Activated CD4-positive, alpha-beta T cell treated with anti-CD3 and anti-CD28 coated beads, Interleukin-2, amount 50 U/mL, for 4 hours (primary cell): ENCODE measurements at places on chromosomes 11 and 22.

DNA sequence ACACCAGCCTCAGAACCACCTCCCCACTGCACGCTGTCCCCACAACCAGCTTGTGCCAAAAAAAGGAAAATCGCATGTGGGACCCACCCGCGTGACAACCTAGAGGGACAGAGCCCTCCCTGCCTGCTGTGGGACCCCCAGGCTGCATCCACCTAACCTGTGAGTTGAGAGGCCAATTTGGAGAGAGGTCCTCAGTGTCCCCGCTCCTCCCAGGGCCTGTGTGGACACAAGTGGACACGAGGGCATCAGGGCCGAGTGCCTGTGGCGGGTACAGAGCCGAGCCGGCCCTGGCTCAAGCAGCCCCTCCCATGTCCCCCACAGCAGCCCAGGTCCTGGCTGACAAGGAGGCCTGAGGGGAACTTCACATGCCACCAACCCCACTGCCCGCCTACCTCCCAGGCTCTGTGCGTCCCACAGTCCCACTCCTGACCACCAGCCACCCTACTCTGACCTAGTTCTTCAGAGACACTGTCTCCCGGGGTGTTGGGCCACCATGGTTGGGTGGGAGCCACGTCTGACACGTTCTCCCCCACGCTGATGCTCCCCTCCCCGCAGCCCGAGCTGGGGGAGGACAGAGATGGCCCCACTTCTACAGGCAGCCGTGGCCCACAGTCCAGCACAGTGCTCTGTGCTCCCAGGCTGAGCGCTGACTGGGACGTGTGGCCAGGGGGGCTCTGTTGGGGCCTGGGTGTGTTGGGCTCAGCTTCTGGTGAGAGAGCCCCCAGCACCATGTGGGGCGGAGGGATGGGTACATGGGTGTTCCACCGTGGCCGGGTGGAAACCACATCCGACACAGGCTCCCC is 19.2 kb downstream of the SELENOO start:
- DNase-seq = no peak

- DNase-seq = no peak
These were observed 1.9 kb upstream of the ATL3 start for GRCh38 chr11:63672936-63673539.

DNA sequence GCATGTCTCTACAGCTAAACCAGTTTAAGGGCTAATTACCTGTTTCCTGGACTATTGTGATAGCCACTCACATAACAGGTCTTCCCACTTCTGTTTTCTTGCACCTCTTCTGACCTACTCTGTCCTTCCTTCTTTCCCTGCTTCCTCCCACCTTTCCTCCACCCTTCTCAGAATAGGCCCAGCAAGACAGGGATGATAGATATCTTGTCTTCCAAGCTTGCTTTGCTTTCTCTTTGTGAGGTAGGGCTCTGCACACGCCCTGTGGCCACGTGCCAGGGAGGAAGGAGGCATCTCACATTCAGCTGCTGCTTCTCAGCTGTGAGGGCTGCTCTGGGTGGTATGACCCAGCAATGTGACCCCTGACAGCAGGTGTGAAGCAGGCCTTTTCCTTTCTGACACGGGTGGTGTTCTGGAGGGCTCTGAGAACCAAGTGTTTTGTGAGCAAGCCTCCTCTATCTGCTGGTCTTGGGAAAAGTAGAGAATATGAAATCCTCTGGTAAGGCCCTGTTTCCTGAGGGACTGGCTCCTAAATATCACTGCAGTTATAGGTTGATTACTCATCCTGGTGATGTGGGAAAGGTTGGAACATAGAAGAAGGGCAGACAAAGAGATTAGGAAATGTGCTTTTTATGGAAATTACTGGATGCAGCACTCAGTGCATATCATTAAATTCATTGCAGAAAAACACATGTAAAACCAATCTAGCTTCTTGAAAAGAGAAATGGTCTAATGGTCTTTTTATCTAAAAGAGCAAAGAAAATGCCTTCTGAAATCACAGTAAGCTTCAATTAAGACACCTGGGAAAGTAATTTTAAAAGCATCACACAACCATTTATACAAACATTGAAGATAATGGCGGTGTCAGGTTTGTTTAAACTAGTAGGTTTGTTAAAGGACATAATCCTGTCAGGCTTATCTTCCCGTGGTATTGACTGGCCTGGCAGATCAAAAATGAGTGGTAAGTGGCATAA is 8.5 kb downstream of the AMOTL1 start:
- DNase-seq = no peak

DNA sequence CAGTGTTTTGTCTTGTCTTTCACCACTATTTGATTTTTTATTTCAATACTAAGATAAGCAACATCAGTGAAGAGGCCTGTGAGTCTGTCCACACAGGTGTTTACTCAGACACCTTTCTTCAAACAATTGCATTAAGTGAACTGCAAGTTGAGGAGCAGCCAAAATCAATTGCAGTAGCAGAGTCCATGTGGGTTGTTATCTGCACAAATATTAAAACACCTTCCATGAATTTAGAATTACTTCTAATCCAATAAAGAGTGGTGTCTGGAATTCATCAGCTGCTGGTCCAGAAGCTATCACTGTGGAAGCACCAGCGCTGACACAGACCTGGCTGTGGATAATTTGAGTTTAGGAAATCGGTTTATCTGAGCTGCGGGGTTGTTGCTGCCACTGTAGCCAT is 83.5 kb upstream of the FAT3 start:
- DNase-seq = no peak

GRCh38 chr11:64333556-64333955 is 6.4 kb upstream of the CCDC88B start:
- no peak for DNase-seq

GRCh38 chr11:8685820-8686219 is 3.2 kb downstream of the RPL27A start:
- no peak for DNase-seq

DNA sequence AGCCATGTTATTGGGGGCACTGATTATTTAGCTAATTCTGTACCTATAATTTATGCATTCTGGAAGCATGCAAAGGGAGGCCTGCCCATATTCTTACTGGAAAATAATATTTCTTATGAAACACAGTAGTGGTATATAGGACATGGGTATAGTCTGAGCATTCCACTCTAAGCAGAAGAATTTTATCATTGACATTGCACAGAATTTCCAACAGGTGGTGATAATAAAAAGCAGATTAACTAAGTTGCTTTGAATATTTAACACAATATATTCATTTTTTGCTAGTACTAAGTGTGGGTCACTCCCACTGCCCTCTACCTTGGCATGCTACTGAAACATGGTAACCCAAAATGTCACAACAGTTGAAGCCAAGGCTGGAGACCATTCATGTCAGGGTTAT is 728.8 kb upstream of the FAT3 start:
- no peak for DNase-seq

GRCh38 chr11:134742956-134743819 is 331.1 kb upstream of the B3GAT1 start:
- no peak for DNase-seq

GRCh38 chr11:29018631-29019030 is 910.4 kb downstream of the METTL15 start:
- no peak for DNase-seq

GRCh38 chr11:128726458-128727139 is 32.7 kb downstream of the FLI1 start:
- DNase-seq = no peak

DNA sequence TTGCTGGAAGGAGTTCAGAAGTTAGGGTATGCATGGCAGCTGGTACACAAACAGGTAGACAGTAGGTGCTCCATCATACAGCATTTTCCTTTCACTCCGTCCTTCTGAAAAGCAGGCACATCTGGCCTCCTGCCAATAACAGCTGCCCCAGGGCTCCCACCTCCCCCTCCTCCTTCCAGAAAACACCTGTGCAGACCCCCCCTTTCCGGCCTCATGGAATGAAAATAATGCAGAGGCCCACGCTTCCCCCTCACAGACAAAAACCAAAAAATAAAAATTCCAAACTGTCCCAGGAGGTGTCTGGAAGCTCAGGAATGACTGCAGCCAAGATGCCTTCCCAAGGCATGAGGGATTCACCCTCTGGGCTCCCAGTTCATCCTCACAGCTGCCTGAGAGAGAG is 185.5 kb downstream of the MN1 start:
- DNase-seq = no peak

GRCh38 chr22:23504516-23504915 is 75.6 kb downstream of the IGLL1 start:
- no peak for DNase-seq

DNA sequence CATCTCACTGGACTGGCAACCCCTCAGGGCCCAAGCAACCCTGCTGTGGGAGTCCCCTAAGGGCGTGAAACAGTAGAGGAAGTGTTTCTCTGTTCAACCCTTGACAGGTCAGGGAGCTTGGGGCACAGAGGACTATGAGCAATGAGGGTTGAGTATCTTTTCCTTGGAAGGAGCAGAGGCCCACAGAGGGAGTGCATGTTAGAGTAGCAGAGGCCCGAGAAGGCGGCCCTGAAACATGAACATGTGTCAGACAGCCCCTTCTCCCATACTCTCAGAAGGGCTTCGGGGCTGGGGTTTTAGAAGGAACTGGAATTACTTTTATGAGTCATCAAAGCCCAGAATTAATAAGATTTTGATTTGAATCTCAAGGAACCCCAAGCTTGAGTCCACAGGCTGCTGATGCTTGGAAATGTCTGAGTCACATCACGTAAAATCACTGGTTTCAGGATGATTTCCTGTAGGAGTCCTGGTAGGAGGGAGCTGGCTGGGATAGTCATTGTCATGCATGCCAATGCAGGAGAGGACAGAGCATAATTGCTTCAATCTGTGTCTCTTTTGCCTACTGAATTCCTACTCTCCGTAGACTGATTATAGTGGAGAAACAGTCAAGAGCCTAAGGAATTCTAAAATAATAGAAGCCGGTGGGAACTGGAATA is 22.6 kb downstream of the C11orf71 start:
- no peak for DNase-seq

DNA sequence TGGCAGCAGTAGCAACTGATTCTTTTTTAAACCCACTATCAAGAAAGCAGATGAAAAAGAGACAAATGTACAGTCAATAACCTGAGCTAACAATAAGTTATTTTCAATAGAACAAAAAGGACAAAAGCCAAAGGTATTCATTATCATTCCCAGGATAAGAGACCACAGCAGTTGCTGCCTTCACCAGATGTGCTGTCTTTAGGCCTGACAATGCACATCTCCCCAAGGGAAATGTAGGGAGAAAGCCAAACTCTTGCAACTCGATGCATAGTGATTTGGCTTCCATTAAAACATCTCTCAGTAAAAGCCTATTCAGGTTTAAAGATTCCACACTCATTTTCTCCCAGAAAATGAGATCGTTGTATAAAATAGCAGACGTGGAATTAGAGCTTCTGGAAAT is 210.7 kb downstream of the METTL15 start:
- no peak for DNase-seq
